ENCODE measurements at places on chromosomes 12 and 14.
A peak's percentile ranks its signal among the peaks of the same experiment; 100 is the strongest.

- no peak for DNase-seq
Observed at GRCh38 chr12:11209113-11209512, 22.4 kb upstream of the TAS2R42 start.

DNA sequence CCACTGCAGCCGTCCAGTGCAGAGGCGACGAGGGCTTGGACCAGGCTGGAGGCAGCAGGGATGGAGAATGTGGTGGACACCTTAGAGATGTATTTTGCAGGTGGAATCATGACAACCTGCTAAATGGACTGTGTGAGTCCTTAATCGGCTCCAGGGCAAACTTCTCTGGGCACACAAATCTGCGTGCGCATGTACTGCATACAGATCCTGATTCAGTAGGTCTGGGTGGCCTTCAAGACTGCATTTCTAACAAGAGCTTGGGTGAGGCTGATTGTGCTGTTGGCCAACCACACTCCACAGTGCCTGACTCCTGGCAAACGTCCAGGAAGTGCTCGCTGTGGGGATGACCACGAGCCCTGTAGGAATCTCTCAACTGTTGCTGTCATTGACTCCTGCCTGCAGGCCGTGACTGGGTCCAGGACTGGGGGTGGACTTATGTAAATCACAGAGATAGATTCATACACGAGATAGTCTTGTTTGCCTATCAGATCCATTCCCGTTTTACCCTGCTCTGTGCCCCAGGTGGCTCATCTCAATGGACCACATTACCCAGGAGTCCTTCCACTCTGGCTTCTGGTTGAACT lies 27.2 kb downstream of the JDP2 start:
- DNase-seq, result no peak

DNA sequence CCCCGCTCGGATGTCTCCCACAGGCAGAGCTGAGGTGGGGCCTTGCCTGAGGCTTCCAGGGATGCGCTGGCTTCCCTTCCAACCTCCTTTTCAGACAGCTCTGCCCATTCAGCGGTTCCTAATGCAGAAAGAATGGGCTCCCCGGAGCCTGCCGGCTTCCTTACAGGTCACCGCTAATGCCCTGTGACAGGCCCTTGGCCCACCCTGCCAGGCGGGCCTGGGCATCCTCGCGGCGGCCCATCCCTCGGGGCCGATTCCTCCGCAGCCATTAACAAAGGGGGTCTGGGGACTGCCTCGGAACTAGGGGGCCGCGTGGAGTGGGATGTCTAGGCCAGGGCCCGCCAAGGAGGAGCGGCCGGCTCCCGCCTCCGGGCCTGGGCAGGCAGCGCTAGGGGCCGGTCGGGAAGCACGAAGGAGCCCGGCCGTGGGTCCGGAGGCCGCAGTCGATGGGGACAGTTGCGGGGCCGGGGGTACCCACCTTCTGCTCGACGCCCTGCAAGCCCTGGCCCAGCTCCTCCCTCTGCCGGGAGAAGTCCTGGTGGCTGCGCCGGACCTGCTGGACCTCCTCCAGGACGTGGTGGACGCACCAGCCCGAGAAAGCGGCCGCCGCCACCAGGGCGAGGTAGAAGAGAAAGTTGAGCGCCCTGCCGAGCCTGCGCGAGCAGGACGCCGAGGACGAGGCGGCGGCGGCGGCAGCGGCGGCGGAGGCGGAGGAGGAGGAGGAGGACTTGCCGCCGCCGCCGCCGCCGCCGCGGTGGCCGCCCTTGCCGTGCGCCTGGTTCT lies 738 bp downstream of the CKAP4 start:
- DNase-seq, result peak; percentile 44

DNA sequence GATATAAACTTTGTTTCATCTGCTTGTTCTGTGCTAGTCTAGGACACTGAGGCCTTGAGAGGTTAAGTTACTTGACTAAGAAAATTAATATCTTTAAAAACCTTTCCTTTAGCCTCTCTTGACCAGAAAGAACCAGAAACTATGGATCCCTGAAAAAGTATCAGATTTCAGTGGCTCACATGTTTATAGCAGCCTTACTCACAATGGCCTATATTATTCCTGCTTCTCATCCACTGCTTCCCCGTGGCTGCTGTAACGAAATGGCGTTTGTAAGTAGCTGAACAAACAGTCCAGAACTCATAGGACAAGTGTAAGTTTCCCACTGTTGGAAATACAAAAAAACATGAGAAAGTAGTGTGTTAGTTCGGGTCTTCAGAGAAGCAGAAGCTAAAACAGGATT lies 3.2 kb upstream of the PYGL start:
- no peak for DNase-seq

DNA sequence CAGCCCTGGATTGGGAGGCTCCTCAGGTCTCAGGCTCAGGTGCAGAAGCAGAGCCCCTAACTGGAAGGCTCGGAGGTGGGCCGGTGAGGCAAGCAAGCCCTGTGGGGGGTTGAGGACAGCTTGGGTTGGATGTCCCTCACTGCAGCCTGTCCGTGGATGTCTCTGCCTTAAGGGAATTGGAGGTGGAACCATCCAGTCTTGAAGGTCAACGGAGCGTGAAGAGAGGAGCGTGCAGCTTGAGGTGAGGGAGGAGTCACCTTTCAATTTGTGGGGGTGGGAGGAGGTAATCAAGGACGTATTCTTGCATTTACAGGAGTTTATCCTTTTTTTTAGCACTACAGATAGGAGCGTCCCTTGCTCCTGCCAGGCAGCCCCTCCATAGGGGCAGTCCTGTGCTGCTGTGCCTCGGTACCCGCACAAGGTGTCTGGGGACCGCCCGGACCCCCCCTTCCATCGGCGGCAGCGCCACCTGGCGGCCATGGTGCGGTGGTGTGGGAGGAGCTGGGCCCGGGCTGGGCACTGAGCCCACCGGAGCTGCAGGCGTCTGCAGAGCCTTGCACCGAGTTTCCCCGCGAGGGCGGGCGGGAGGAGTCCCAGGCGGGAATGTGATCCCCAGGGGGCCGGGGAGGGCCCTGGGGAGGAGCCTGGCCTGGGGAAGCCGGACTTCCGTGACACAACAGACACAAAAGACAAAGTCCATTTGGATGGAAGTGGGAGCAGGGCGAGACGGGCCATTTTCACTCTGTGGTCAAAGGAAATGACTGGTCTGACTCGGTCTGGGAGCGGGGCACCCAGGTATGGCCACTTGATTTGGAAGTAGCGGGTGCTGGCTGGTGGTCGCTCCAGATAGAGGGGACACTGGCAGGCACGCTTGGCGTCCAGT lies 864 bp downstream of the DNAJC22 start:
- DNase-seq, result peak; percentile 53

- DNase-seq, result no peak
Observed at GRCh38 chr14:104373055-104373854, 206.3 kb upstream of the C14orf180 start.

- peak; percentile 11 for DNase-seq
Observed at GRCh38 chr12:15788233-15789219, 662 bp downstream of the EPS8 start.

GRCh38 chr12:98869886-98870503 lies 224.9 kb downstream of the APAF1 start:
- DNase-seq, result no peak

All from stimulated activated CD4-positive, alpha-beta T cell treated with anti-CD3 and anti-CD28 coated beads, TNF-alpha, amount 100 ng/mL, for 4 hours (primary cell).